ENCODE measurements at places on chromosomes 2 and 18. TPM values are rescaled to one million over a fixed set of nuclear protein-coding genes. Genes with fewer than 3 reads are reported as not detected.

Gene ABCB11
- under 0.01 TPM for total RNA-seq

DNA sequence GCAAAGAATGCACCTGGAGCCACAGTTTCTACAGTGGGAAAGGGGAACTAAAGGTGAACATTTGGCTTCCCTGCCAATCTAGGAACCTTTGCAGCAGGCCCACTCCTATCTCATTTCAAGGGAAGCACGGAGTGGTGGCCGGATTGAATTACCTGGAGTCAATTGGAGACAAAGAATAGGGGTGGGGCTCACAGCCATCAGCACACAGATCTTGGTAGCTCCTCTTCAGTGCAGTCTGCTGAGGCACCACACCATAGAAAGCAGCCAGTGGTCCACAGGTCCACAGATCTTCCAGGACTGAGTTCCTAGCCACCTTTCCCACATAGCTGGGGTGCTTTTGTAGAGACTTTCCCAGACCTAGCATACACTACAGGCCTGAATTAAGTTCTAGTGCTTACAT is 43.5 kb upstream of the NXPH2 start:
- DNase-seq, result no peak

- peak; percentile 48 for DNase-seq
These were observed 48.2 kb upstream of the KCNG2 start for GRCh38 chr18:79749251-79750191.

- peak; percentile 62 for DNase-seq
These were observed 12.3 kb upstream of the TEX51 start for GRCh38 chr2:126886211-126886915.

DNA sequence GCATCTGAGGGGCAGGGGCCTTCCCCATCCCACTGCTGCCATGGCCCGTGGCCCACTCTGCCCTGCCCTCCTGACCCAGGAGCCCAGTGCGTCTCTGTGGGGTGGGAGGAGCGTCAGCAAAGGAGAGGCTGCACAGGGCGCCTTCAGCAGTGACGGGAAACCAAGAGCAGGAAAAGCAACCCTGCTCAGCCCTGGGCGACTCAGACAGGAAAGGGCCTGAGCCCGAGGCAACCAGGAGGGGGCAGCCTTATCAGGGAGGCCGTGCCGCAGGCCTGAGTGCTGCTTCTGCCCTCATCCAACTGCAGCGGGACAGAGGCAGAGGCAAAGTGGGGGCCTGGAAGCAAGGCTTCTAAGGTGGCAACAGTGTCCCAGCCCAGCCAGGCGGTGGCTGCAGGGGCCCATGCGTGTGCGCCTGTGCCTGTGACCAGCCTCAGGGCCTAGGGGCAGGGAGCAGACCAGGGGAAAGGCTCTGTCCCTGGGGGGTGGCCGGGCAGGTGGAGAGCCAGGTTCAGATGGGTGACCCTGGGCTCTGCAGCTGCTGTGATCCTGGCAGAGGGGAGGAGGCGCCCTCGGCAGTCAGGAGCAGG is 23.3 kb upstream of the ALPI start:
- DNase-seq, result no peak

Gene NEU2
- total RNA-seq, result not detected

Gene IMP4
- total RNA-seq, result 98.0 TPM

DNA sequence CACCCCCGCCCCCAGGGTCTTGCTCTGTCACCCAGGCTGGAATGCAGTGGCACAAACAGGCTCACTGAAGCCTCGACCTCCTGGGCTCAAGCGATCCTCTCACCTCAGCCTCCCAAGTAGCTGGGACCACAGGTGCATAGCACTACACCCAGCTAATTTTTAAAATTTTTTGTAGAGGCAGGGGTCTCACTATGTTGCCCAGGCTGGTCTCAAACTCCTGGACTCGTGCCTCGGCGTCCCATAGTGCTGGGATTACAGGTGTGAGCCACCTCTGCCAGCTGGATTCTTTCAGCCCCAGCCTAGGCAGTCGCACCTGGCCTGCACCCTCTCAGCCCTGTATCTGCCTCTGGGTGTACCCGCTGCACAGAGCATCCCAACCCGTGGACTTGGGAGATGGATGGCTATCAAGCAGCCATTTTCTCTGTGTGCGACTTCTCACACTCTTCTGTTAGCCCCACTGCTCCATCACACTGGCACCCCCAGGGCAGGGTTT is 166.4 kb upstream of the HAAO start:
- no peak for DNase-seq

DNA sequence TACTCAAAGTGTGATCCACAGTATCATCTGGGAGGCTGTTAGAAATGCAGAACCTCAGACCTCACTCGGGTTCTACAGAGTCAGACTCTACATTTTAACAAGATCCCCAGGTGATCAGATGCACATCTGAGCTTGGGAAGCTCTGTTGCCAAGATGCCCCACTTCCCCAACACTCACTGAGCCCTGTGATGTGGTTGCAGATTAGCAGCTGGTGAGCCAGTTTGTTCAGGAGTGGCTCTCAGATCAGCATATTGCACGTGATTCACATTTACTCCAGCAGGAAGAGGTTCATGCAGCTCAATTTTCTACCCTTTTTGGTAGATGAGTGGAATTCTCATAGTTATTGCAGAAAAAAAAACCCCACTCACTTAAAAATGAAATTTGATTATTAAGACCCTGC is 96.4 kb downstream of the VIT start:
- no peak for DNase-seq

Gene CNOT11
- total RNA-seq, result 21.3 TPM

- no peak for DNase-seq
These were observed 221.0 kb downstream of the CDH20 start for GRCh38 chr18:61554117-61554776.

Gene ONECUT2
- total RNA-seq, result under 0.01 TPM

Gene TLX2
- not detected for total RNA-seq

Gene CAPN10
- total RNA-seq, result 31.0 TPM

- no peak for DNase-seq
These were observed 52.9 kb downstream of the SLC9A2 start for GRCh38 chr2:102672107-102672776.

Data from dermis blood vessel endothelial cell (primary cell).